ENCODE measurements at places on chromosomes 16 and 17. TPM values are rescaled to one million over a fixed set of nuclear protein-coding genes. Genes with fewer than 3 reads are reported as not detected.

- DNase-seq: no peak
Measured at GRCh38 chr16:79188739-79189122, 411.8 kb downstream of the MAF start.

GRCh38 chr16:1145383-1146100, 7.4 kb upstream of the CACNA1H start:
- DNase-seq: no peak

- DNase-seq: peak; percentile 14
Measured at GRCh38 chr17:13204607-13205237, 186.9 kb upstream of the ELAC2 start.

- no peak for DNase-seq
Measured at GRCh38 chr17:80732268-80732667, 187.6 kb downstream of the RPTOR start.

KRTAP4-3 gene
- polyA plus RNA-seq: not detected

TBC1D3 gene
- not detected for polyA plus RNA-seq

All from stomach (tissue), 19 donors.